Occipital lobe (tissue), 3 donors: ENCODE measurements at places on chromosomes 6 and 20. TPM values are rescaled to one million over a fixed set of nuclear protein-coding genes. Genes with fewer than 3 reads are reported as not detected.

Gene GATA5
- total RNA-seq, result 0.16 TPM

DNA sequence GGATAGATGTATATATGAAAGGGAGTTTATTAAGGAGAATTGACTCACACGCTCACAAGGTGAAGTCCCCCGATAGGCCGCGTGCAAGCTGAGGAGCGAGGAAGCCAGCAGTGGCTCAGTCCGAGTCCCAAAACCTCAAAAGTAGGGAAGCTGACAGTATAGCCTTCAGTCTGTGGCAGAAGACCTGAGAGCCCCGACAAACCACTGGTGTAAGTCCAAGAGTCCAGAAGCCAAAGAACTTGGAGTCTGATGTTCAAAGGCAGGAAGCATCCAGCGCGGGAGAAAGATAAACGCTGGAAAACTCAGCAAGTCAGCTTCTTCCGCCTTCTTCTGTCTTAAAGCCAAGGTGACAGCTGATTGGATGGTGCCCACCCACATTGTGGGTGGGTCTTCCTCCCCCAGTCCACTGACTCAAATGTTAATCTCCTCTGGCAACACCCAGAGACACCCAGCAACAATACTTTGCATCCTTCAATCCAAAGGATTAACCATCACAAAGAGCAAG is 102.6 kb upstream of the GJE1 start:
- DNase-seq, result no peak

Gene MOG
- total RNA-seq, result not detected

GRCh38 chr6:125255201-125255600 is 46.6 kb downstream of the HDDC2 start:
- no peak for DNase-seq

Gene CASS4
- 0.16 TPM for total RNA-seq

- no peak for DNase-seq
Measured at GRCh38 chr6:136210398-136211165, 39.5 kb downstream of the MTFR2 start.

DNA sequence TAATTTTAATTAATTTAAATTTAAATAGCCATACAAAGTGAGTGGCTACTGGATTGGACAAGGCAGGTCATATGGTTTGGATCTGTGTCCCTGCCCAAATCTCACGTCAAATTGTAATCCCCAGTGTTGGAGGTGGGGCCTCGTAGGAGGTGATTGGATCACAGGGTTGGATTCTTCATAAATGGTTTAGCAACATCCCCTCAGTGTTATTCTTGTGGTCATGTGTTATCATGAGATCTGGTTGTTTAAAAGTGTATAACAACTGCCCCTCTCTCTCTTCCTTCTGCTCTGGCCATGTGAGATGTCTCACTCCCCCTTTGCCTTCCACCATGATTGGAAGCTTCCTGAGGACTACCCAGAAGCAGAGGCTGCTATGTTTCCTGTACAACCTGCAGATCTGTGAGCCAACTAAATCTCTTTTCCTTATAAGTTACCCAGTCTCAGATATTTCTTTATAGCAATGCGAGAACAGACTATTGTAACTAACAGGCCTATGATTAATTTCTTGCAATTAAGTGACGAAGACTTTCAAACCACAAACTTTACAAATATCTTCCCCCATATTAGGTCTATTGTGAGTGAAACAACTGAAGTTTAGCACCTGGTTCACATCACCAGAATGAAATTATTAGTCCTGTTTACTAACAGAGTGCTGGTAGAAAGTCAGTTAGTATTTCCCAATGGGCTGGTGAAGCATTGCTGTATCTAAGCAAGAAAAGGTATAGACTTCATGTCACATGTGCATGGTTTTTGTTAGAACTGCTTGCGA is 60.0 kb upstream of the TNFAIP3 start:
- DNase-seq, result no peak

DNA sequence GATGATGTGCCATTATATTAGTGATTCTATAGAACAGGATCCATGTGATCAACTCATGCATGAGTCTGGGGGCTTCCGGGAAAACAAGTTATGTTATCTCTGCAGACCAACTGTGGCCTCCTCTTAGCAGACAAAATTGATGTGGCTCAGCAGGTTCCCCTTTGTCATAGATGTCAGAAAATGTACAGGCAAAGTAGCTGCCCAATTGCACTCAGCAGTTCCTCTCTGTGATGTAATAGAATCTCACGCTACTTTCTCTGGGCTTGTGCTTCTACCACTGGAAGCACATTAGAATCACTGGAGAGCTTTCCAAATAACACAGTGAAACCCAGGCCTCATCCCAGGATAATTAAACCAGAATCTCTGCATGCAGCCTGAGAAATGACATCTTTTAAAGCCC is 253.1 kb downstream of the SLC24A3 start:
- DNase-seq, result no peak

Gene TNNC2
- total RNA-seq, result 1.2 TPM

DNA sequence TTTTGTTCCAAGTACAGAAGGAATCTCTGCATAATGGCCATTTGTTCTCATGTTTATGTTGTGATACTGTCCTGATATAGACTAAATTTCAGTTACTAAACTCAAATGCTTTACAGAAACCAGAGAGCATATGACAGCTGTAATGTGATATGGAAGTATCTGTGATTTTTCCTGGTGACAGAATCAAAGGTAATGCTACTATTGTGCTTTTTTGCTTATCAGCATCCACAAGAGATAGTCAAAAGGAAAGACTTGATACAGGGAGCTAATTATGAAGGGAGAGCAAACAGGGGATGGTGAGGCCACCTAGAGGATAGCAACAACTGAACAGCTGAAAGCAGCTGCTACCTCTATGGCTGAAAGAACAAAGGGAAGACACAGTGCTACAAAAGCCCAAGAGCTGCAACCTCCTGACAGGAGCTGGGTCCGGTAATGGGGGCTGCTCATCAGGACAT is 181.4 kb downstream of the PHF3 start:
- DNase-seq, result no peak

DNA sequence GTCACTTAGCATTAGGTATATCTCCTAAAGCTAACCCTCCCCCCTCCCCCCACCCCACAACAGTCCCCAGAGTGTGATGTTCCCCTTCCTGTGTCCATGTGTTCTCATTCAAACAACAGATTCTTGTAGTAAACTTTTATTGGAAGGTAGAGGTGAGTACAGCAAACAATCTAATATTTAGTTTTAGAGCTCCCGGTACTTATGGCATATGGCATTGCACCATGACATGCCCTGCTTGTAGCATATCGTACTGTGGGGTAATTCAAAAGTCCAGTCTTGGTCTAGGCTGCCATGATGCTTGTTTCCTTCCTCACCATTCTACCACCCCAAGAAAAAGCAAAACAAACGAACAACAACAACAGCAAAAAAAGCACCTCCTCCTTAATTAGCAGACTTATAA is 289.5 kb downstream of the ZNF217 start:
- DNase-seq, result no peak

DNA sequence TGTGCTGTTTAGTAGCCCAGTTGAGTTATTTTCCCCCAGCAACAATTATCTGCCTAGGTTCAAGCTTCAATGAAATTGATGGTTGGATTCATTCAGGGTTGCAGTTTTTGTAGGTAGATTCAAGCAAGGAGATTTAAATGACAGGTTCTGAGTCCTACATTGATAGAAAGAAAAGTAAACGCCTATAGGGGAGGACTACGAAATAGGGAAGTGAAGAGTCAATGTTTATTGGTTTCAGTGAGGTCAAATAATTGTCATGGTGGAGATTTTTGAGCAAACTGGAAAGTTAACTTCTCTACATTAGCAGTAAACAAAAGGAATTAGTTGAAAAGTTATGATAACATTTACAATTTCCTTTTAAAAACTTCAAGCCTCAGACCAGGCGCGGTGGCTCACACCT is 734 bp upstream of the WFDC13 start:
- DNase-seq, result no peak

- no peak for DNase-seq
Measured at GRCh38 chr20:56653211-56653610, 24.1 kb downstream of the TFAP2C start.

Gene CRISP3
- total RNA-seq, result 0.16 TPM

GRCh38 chr6:52388790-52389189 is 26.8 kb downstream of the PAQR8 start:
- peak; percentile 9 for DNase-seq

DNA sequence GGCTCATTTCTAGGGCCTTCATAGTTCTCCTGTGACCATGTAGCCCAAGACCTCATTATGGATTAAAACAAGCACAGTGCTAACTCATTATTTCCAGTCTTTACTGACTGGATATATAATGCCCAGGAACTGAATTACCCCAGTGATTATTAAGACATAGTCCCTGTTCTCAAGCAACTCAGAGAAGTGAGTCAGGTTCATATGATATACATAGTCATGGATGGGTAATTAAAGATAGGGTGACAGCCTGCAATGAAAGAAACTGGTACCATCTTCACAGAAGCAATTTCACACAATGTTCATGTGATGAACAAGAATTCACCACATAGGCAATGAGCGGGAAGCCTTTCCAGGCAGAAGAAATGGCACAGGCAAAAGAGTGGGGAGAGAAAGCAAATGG is 3.5 kb downstream of the TRIM27 start:
- DNase-seq, result no peak

GRCh38 chr6:29755295-29755871 is 32.1 kb downstream of the HLA-F start:
- no peak for DNase-seq

DNA sequence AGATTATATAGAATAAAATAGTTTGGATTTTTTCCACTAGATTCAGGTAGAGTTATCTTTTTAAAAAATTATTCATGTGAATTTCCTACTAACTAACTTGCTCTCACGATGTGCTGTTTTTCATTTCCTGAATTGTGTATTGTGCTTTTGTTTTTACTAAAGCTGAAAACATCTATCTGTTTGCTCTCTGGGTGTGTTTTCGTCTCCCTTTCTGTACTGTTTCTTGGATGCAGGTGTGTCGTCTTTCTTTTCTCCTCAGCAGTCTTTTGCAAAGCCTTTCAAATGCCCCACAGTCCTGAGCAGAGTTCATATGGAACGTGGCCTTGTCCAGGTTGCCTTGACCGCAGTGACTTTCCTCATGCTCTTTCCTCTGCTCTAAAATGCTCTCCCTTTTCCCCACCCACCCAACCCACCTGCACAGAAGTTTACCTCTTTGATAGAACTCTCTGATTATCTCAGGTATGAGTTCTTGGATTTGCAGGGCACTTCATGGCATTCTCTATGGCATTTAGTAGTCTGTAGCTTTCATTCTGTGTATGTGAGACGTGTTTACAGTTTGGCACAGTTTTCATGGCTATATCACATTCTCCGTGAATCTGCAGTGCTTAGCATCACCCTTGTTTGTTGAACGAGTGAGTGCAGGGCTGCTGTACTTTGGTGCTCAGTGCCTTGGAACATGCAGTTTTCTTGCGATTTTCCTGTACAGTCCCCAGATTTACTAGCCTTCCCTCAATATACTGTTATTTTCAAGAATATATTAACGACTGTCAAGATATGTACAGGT is 77.1 kb downstream of the FARS2 start:
- DNase-seq, result no peak

Gene CLPSL2
- not detected for total RNA-seq

DNA sequence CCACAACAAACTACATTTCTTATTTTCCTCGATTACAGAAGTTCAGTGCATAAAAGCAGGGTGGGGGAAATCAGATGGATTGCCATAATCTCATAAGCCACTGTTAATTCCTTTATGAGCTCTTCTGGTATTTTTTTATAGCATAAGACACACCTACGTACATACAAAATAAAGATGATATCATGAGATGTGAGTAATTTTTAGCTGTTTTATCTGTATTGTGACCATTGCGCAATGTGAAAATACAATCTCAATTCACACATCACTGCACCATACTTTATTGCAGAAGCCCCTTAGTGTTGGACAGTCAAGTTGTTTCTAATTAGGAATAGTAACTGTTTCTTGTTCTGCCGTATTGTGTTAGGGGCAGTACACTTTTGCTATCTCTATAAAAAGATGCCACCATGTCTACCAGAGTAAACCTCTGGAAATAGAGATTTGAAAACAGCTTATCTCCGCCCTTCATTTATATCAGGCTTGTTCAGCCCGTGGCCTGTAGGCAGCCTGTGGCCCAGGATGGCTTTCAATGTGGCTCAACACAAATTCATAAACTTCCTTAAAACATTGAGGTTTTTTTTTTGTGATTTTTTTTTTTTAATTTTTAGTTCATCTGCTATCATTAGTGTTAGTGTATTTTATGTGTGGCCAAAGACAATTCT is 90.4 kb downstream of the FARS2 start:
- DNase-seq, result no peak

Gene KIF25
- not detected for total RNA-seq

Gene OPRL1
- 14.3 TPM for total RNA-seq

Gene UBE2C
- 6.9 TPM for total RNA-seq

DNA sequence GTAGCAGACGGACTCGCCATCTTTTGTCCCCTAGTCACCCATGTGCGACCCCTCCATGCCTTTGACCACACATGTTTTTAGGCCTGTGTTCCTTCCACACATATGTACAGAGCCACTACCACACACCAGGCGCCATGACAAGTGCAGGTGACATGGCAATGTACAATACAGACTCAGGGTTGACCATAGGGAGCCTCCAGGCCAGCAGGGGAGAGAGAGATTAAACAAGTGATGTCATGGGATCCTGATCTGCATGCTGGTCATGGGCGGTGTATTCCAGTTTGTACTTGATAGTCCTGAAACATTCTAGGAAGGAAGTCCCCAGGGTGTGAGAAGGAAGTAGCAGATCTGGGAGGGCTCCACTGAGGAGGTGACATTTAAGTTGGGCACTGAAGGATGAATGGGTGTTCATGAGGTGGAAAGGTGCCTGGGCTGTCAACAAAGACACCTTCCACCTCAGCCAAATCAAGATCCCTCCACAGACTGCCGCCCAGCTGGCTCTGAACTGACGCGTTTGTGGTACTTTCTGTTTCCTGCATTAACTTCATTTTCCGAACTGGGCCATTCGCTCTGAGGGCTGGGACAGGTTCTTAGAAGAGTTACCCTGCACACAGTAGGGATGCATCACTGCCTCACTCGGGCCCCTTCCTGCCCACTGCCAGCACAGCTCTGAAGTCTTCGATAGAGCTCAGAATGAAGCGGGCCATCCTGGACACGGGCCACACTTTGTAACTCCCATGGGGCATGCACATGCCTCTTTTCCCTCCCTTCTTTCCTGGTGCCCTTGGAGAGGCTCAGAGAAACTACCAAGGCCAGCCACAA is 94.0 kb downstream of the NOL4L start:
- DNase-seq, result no peak

Gene ZDHHC14
- total RNA-seq, result 14.3 TPM

GRCh38 chr6:5294392-5295211 is 33.3 kb downstream of the FARS2 start:
- no peak for DNase-seq

GRCh38 chr6:143806282-143807102 is 36.6 kb upstream of the LTV1 start:
- no peak for DNase-seq

DNA sequence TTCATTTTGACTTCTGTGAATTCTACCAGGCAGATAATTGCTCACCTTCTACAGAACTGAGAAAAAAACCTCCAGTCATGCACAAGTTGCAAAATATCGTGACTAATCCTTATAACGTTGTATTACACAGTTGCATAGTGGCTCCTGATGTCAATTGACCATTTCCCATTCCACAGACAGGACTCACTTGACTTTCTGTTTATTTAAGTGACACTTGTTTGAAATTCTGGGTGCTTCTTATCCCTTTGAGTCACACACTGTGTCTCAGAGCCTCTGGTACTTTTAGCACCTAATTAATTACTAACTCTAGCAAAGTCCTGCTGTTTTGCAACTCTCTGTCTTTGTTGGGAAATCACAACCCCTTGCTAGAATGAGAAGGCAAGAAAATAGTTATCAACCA is 16.2 kb upstream of the RSPO3 start:
- no peak for DNase-seq

GRCh38 chr6:96532399-96532798 is 10.8 kb downstream of the UFL1 start:
- no peak for DNase-seq
